Hematopoietic multipotent progenitor cell treated with erythropoietin and hydrocortisone succinate and interleukin-3 and kit ligand, for 8 days (in vitro differentiated cells): ENCODE measurements at places on chromosomes 5 and 9.

GRCh38 chr5:96146675-96147074 is 185.0 kb upstream of the ELL2 start:
- peak; percentile 36 for DNase-seq

DNA sequence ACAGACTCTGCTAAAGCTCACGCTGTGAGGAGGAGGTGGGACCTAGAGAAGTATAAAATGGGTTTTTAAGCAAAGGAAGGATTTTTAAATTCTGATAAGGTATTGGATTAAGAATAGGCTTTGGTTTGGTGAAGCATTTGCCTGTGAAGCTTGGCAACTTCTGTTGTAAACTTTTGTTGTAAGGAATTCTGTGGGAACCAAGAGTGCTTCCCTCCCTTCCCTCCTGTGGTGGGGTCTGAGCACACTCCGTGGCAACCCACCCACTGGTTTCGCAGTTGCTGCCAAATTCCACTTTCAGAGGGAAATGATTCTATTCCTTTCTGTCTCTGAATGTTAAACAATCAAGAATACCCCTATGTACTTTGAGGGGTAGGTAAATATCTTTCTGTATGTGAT is 28.6 kb upstream of the GTF2H2C start:
- no peak for DNase-seq

GRCh38 chr5:147893820-147894219 is 12.5 kb downstream of the C5orf46 start:
- DNase-seq, result no peak

GRCh38 chr5:55899344-55899743 is 48.2 kb downstream of the IL31RA start:
- no peak for DNase-seq

- no peak for DNase-seq
These were observed 15.6 kb upstream of the EPB41L4B start for GRCh38 chr9:109336409-109336808.

GRCh38 chr5:173509060-173509459 is 107.4 kb downstream of the BOD1 start:
- no peak for DNase-seq

DNA sequence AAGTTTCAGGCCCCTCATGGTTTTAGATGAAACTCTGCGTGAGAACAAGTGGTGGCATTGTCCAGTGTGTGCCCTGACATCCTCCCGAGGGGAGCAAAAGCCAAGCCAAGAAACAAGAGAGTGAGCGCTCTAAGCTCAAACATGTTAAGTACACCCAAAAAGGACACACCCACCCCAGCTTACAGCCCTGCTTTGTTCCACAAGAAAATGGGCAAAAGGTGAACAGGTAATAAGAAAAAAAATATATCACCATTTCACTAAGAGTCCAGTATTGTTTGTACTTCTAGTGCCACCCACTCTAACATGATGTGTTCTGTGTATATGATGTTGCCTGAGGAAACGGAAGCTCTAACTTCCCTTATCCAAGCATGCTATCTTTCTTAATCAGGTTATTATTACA is 278.2 kb downstream of the SLIT3 start:
- DNase-seq, result no peak

- peak; percentile 93 for DNase-seq
These were observed 4.0 kb upstream of the CDK5RAP2 start for GRCh38 chr9:120583958-120584369.
